NB4 (cell line): ENCODE measurements at places on chromosomes 13 and 19.

GRCh38 chr19:58117841-58118575 lies 20.0 kb upstream of the ZSCAN18 start:
- DNase-seq, result no peak

GRCh38 chr19:49758292-49758691 lies 4.8 kb downstream of the TSKS start:
- DNase-seq, result peak; percentile 92

GRCh38 chr19:12092956-12093355 lies 28.4 kb downstream of the ZNF844 start:
- DNase-seq, result peak; percentile 42

DNA sequence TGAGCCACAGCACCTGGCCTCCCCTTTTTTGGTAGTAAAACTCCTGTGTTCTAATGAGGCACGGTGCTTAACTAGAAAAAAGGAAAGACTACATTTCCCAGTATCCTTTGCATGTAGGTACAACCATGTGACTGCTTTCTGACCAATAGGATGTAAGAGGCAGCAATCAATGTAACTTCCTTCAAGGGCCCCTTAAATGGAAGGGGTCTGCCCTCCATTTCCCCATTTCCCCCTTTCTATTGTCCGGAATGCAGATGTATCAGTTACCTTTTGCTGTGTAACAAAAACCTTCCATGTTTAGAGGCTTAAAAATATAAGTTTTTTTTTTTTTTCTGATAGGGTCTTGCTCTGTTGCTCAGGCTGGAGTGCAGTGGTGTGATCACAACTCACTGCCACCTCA lies 2.2 kb downstream of the GPR32 start:
- DNase-seq, result peak; percentile 45

GRCh38 chr13:28246891-28247290 lies 108.5 kb downstream of the PAN3 start:
- DNase-seq, result no peak

DNA sequence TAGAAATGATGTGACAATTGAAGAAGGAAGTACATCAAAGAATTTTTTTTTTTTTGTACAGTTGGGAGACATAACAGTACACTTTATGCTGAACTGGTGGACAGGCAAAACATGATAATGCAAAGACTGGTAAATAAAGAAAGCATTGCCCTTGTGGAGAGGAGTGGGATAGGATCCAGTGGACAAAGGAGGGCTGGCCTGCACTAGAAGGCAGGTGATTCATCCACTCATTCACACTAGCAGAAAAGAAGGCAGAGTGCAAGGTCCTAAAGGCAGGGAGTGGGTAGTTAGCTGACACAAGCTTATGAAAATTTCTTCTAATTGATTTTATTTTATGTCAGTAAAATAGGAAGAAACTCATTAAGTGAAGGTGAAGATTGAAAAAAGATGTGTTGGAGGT lies 17.6 kb upstream of the NALCN start:
- no peak for DNase-seq

DNA sequence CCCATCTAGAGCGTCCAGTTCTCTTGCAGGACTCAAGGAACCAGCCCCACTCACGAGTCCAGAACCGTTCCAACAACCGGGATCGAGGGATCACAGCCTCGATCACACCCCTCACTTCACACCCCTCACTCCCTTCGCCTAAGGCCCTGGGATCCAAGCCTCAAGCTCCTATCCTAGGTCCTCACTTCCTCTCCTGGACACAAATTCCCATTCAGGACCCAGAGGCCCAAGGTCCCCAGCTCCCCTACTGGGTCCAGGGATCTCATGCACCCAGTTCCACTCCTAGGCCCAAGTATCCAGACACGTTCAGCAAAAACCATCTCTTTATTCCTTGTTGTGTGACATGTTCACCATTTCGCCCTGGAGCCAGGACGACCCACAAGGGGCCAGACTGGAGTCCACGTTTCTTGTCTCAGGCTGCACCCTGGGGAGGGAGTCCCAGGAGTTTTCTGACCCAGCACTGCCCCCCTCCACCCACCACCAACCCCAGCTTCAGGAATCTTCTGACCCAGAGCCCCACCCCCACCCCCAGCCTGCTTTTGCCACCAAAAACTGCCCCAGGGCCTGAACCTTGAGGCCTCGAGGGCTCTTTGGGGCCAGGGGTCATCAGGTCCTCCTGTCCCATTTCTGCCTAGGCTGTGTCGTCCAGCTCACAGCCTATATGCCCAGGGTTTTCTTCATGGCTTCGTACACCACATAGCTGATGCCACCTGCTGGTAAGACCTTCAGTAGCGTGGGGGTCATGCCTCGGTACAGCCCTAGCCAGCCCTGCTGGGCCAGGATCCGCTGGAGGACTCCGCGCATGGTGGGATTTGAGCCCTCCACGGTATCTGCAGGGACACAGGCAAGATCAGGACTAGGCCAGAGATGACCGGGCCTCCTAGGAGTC lies 1.4 kb upstream of the KHSRP start:
- DNase-seq, result peak; percentile 66

- no peak for DNase-seq
Observed at GRCh38 chr19:45349430-45349941, 8.9 kb downstream of the KLC3 start.

- no peak for DNase-seq
Observed at GRCh38 chr13:113832631-113833030, 31.2 kb downstream of the GAS6 start.

DNA sequence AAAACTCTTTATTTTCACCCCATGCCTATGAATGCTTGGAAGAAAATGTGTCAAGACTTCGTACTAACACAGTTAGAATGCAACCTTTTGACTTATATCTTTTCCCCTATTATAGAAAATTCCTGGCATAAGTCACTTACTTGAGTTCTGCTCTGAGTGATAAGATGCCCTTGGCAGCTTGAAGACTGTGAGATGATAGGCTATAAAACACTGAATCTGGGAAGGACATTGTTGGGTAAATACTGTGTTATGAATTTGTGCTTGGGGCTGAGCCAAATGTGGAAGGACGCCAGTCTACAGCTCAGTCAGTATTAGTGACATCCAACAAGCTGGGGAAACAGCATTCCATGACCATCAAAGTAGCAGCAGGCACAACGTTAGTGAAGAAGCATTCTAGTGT lies 368.0 kb upstream of the SGCG start:
- no peak for DNase-seq

DNA sequence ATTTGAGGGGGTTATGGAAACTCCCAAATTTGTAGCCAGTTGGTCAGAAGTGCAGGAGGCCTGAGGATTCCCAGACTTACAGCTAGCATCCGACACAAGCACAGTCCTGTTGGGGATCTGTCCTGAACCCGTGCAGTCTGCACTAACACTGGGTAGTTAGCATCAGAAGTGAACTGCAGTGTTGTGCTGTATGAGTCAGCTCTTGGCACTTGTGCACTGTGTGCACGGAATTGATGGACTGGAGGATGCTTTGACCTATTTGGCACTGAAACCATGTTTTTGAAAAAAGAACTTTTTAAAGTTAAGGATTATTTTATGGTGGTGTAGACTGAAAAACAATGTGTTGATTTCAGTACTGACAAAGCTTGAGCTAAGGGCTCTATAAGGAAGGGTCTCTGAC lies 279.0 kb downstream of the NHLRC3 start:
- no peak for DNase-seq

GRCh38 chr19:47152632-47153031 lies 22.0 kb downstream of the SAE1 start:
- no peak for DNase-seq

GRCh38 chr19:18109341-18109732 lies 11.8 kb downstream of the MAST3 start:
- DNase-seq, result no peak

- no peak for DNase-seq
Observed at GRCh38 chr19:29872224-29872731, 60.5 kb downstream of the CCNE1 start.

- peak; percentile 4 for DNase-seq
Observed at GRCh38 chr13:46963904-46964303, 67.1 kb upstream of the HTR2A start.

DNA sequence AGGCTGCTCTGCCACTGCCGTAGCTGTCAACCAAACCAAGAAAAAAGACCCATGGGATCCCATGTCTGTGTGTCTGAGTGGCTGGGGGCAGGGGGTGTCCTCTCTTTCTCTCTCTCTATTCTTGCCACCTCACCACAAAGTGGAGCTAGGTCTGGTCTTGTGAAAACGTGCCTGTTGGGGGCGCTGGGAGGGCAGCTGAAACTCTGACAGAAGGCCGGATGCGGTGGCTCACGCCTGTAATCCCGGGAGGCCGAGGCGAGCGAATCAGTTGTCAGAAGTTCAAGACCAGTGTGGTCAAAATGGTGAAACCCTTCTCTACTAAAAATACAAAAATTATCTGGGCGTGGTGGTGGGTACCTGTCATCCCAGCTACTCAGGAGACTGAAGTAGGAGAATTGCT lies 29.2 kb downstream of the ZNF146 start:
- DNase-seq, result no peak

- DNase-seq, result no peak
Observed at GRCh38 chr19:48683349-48683748, 10.5 kb upstream of the NTN5 start.
